ENCODE measurements at places on chromosomes 3 and 15. TPM values are rescaled to one million over a fixed set of nuclear protein-coding genes. Genes with fewer than 3 reads are reported as not detected.

GRCh38 chr15:48865370-48866079 is 12.4 kb upstream of the EID1 start:
- no peak for DNase-seq

DNA sequence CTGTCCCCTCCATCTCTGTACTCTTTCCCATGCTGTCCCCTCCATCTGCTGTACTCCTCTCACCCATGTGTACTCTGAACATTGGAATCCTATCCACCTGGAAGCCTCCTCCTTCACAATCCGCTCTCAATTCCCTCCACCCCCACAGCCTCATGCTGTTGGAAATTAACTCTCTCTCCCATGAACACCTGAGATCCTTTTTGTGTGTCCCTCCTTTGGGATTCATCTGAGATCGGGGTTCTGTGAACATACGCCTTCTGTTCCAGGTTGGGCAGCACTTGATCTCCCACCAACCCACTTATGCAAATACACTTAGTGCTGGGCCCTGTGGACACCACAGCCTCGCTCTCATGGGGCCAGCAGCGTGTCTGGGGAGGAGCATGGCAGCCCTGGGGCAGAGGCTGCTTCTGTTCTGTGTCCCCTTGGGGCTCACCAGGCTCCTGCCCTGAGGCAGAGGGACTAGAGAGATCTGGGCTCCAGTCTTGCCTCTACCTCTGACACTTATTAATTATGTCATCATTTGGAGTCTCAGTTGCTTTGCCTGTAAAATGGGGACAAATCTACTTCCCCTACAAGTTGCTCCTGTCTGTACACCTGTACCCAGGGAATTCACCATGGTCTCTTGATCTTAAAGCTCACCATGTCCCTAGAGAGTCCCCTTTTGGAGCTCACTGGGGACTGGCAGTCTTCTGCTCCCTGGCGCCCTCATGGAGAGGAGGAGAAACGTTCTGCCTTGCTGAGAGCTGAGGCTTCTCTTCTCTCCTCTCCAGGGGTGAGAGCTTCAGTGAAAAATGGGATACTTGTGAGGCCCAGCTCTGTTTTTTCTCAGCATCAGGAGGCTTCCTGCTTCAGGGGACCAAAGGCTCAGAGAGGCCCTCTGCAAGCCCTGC is 42.7 kb downstream of the ITGA11 start:
- peak; percentile 9 for DNase-seq

DNA sequence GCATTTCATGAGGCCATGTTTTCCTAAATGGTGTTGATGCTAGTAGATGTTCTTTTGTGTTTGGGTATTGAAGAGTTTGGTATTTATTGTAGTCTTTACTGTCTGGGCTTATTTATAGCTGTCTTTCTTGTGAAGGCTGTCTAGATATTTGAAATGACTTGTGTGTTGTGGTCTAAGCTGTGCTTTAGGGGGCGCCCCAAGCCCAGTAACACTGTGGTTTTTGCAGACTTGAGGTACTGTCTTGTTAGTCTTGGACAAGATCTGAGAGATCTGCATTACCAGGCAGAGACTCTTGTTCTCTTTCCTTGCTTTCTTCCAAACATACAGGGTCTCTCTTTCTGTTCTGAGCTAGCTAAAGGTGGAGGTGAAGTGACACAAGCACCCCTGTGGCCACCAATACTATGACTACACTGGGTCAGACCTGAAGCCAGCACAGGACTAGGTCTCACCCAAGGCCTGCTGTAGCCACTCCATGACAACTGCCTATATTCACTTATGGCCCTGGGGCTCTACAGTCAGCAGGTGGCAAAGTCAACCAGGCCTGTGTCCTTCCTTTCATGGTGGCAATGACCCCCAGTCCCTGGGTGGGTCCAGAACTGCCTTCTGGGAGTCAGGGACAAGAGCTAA is 152.1 kb upstream of the TBC1D5 start:
- peak; percentile 36 for DNase-seq

CMTM8 gene
- 4.4 TPM for total RNA-seq

GRCh38 chr15:66789029-66790025 is 87.3 kb downstream of the SMAD6 start:
- peak; percentile 89 for DNase-seq

STX19 gene
- total RNA-seq = not detected

VILL gene
- total RNA-seq = 59.8 TPM

DNA sequence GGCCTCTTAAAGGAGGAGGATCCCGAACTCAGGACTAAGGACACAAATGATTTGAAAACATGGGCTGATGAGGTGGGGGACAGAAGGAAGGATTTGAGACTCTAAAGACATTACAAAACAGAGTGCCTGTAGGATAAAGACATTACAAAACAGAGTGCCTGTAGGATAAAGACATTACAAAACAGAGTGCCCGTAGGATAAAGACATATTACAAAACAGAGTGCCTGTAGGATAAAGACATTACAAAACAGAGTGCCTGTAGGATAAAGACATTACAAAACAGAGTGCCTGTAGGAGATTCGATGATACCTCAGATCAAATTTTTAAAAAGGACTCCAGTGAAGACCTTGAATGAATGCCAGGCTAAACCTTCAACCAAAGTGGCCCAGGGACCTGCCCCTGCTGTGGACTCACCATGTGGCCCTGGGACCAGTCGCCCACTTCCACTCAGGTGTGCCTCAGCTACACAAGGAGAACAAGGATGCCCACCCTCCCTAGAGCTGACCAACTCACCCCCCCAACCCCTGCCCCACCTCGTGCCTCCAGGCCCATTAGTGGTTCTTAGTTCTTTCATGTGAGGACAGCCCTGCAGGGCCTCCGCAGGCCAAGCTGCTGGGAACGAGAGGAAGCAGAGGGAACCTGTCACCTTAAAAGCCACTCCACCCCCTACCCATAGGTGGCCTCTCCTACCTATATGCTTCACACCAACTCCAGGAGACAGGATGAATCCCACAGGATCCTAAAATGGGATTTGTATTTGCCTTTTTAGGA is 59.8 kb downstream of the SH3BP5 start:
- no peak for DNase-seq

TADA3 gene
- 62.6 TPM for total RNA-seq

- peak; percentile 68 for DNase-seq
Measured at GRCh38 chr3:73719413-73719851, 94.7 kb upstream of the PDZRN3 start.

- DNase-seq = no peak
Measured at GRCh38 chr15:95293456-95294031, 1037.0 kb upstream of the NR2F2 start.

GRCh38 chr3:142944342-142944741 is 19.1 kb downstream of the PAQR9 start:
- DNase-seq = no peak

DNA sequence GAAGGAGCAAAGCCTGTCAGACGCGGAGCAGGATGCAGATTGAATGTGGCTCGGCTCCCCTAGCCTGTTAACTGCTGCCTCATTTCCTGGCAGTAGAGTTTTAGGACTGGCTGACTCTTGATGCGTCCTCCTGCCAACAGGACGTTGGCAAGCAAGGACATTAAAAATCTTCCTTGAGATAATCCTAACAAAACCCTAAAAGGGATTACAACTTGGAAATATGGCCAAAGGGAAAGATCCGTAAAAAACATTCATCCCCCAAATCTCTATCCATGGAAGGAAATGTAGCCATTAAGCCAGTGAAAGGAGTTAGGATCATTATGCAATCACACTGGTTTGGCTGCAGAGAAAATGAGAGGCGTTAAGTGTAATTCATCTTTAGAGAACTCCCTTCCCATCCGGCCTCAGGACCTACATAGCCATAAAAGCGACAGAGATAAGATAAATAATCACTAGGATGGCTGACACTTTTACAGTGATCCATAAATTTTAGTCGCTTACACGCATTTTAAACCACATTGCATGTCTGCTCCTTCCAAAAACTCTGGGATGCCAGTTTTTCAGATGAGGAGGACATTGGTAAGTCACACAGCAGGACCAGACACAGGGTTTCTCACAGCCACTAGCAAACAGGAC is 44.5 kb upstream of the C3orf80 start:
- DNase-seq = peak; percentile 42

DNA sequence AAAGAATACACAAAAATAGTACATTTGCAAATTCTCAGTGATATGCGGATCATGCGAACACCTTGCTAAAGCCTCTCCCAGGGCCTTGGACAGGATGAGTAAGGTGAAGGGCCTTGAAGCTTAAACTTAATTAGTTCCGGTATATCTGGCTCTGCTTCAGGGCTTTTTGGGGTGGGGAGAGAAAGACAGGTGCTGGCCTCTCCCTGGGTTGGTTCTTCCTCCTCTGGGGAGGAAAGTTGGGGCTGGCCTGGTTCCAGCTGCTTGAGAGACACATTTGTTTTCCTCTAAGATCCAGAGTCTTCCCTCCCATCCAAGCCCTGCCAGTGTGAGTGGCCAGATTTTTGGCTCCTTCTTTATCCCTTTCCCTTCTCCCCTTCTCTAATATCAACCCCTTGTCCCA is 64.7 kb upstream of the EPHB3 start:
- no peak for DNase-seq

DNA sequence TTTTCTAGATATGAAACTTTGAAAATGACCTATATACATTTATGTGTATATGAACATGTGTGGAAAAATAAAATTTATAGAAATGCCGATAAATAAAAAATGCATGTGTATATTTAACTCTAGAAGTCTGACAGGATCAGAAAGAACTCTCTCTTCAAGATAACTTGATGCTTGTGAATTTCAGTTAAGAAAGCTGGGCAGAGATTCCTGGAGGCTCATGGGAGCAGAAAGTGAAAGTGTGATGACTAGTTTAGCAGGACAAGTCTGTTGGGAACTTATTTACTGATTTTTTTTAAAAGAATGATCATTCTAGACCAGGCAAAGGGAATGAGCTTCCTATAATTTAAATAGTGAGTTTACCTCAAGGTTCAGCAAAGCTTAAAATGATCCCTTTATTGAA is 81.5 kb upstream of the KCNAB1 start:
- no peak for DNase-seq

RAF1 gene
- 51.0 TPM for total RNA-seq

DNA sequence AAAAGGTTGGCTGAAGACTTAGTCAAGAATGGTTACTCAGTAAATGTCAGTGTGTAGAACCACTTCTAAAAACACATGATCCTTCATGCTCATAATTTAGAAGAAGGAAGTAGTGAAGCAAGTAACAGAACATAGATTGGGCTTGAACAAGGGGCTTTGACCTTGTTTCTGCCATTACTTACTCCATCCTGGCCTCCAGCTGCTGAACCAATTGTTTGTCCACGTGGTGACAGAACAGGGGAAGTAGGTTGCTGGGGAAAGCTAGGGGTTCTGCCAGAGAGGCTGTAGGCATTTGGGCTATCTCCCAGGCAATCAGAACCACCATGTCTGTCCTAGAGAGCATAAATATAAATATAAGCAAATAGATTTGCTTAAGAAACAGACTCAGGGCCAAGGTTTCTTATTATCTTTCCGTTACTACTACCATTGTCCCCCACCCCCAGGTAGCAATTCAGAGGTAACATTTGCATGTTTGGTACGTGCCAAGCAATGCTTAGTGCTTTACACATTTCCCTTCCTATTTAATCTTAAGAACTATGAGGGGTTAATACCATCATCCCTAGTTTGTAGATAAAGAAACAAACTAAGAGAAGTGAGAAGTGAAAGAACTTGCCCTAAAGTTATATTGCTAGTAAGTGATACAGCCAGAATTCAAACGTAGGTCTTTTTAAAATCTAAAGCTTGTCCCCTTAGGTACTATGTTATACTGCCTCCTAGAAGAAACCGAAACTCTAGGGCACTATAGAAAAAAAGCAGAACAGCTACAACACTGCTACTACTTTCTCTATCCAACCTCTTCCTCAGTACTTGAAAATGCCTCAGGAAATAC is 3.0 kb upstream of the SPG11 start:
- no peak for DNase-seq

CCDC80 gene
- total RNA-seq = 29.0 TPM

DNA sequence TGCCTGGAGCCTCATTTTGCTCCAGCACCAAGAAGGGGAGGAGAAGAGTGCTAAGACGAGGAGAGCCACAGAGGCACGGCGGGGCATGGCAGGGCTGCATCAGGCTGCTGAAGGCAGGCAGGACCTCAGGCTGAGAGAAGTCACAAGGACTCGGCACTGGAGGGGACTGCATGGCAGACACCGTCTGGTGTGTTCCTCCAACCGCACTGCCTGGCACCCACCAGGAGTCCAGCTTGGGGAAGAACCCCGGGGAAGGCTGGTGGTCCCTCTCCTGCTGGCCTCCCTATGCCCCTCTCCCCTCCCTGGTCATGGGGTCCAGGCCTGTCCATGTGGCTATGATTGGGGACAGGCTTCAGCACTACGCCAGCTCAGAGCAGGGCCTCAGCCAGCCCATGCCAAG is 153.2 kb upstream of the MEF2A start:
- no peak for DNase-seq
